ENCODE measurements at places on chromosomes 5 and 9. TPM values are rescaled to one million over a fixed set of nuclear protein-coding genes. Genes with fewer than 3 reads are reported as not detected.

DNA sequence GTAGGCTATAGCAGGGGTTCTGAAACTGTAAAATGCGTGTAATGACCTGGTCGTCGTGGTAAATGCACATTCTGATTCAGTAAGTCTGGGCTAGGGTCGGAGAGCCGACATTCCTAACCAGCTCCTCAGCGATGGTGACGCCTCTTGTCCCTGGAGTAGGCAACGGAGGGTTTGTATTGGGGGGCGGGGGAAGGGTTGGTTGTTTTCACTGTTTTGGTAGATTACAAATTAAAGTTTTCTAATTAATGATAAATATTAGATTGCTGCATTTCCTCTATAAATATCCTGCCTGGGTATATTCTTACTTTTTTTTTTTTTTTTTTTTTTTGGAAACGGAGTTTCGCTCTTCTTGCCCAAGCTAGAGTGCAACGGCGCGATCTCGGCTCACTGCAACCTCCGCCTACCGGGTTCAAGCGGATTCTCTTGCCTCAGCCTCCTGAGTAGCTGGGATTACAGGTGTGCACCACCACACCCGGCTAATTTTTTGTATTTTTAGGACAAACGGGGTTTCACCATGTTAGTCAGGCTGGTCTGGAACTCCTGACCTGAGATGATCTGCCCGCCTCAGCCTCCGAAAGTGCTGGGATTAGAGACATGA, 566 bp upstream of the ALDH7A1 start:
- peak overlapping the region; percentile 60 for H3K4me3 ChIP-seq
- peak overlapping the region; percentile 72 for H3K27ac ChIP-seq
- no peaks in the 10 kb centered on the region for H3K27me3 ChIP-seq
- H3K36me3 ChIP-seq: peaks cover 14% of the 10 kb centered on the region

DNA sequence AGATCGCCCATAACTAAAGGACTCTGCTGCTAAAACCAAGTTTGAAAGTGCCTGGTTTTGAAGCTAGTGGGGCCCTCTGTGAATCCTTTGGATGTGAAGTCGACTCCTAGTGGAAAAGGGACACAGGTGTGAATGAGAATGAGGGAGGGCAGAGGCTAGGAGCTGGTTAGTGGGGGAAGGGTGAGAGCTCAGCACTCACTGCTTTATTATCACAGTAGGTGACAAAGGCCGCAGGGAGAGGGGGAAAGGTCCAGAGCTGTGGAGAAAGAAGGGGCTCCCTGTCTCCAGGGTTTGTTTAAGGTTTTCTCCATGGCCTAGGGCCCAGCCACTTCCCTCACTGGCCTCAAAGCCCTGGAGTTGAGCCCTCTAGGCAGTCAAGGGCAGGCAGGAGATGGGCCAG, 3.5 kb downstream of the HDHD3 start:
- peak overlapping the region; percentile 100 for H3K4me3 ChIP-seq
- H3K27ac ChIP-seq: peak overlapping the region; percentile 100
- peaks cover 35% of the 10 kb centered on the region for H3K36me3 ChIP-seq

- H3K4me1 ChIP-seq: no peaks in the 10 kb centered on the region
- H3K27ac ChIP-seq: no peak overlapping the region
- no peaks in the 10 kb centered on the region for H3K36me3 ChIP-seq
- H3K27me3 ChIP-seq: no peaks in the 10 kb centered on the region
- no peak for DNase-seq
- no peak overlapping the region for H3K4me3 ChIP-seq
Observed at GRCh38 chr9:7828334-7828733, 28.8 kb upstream of the DMAC1 start.

DNA sequence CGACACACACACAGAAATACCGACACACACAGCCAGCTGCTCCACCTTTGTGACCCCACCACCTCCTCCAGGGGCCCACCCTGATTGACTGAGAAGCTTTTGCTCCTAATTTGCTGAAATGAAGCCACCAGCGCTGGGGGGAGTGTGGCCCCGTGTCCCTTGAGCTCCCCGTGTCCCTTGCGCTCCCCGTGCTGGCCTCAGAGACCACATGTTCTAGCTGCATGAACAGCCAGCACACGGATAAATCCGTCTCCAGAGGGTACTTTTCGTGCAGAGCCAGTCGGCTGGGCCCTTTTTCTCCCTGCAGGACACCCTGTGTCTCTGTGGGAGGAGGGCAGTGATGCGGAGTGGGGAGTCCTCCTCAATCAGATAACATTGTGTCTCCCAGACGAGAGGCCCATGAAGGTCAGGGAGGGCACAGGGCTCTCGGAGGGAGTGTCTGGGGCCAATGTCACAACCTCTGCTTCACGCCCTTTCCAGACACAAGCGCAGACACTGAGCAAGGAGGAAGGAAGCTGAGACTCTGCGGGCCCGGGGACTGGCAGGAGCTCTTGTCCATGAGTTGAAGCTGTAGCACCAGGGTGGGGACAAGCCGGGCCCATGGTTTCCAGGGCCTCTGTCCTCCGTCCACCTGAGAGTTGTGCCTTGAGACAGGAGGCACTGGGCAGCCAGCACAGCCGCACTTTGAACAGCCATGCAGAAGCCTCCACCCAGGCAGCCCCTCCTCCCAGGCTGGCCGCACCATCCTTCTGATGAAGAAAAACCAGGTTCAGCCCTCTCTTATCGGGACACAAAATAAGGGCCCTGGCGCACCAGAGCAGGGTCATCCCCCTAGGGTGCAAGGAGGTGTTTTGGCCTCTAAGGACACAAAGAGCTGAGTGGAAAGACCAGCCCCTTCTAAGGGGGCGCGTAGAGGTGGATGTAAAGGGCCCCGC, 36.4 kb upstream of the SLC6A19 start:
- peak; percentile 76 for DNase-seq
- H3K36me3 ChIP-seq: no peaks in the 10 kb centered on the region
- H3K27me3 ChIP-seq: no peaks in the 10 kb centered on the region
- H3K4me1 ChIP-seq: peaks cover 16% of the 10 kb centered on the region
- H3K4me3 ChIP-seq: no peak overlapping the region

- no peak overlapping the region for H3K27ac ChIP-seq
- no peaks in the 10 kb centered on the region for H3K4me1 ChIP-seq
- H3K4me3 ChIP-seq: no peak overlapping the region
- peaks cover 2% of the 10 kb centered on the region for H3K27me3 ChIP-seq
- H3K36me3 ChIP-seq: no peaks in the 10 kb centered on the region
- no peak for DNase-seq
Observed at GRCh38 chr9:88733651-88734421, 198.9 kb downstream of the NXNL2 start.

- H3K4me1 ChIP-seq: peaks cover 15% of the 10 kb centered on the region
- no peaks in the 10 kb centered on the region for H3K36me3 ChIP-seq
- no peak for DNase-seq
- peak overlapping the region; percentile 40 for H3K27ac ChIP-seq
- H3K4me3 ChIP-seq: no peak overlapping the region
Observed at GRCh38 chr9:99466104-99466503, 244.0 kb downstream of the SEC61B start.

Gene TSPAN17
- 25.7 TPM for polyA plus RNA-seq
